ENCODE measurements at places on chromosomes 13 and 19.

- peak overlapping the region; percentile 52 for H3K4me3 ChIP-seq
- H3K36me3 ChIP-seq: no peaks in the 10 kb centered on the region
- peaks cover 86% of the 10 kb centered on the region for H3K27me3 ChIP-seq
- DNase-seq: no peak
These were observed 5.3 kb downstream of the TTYH1 start for GRCh38 chr19:54420383-54421168.

DNA sequence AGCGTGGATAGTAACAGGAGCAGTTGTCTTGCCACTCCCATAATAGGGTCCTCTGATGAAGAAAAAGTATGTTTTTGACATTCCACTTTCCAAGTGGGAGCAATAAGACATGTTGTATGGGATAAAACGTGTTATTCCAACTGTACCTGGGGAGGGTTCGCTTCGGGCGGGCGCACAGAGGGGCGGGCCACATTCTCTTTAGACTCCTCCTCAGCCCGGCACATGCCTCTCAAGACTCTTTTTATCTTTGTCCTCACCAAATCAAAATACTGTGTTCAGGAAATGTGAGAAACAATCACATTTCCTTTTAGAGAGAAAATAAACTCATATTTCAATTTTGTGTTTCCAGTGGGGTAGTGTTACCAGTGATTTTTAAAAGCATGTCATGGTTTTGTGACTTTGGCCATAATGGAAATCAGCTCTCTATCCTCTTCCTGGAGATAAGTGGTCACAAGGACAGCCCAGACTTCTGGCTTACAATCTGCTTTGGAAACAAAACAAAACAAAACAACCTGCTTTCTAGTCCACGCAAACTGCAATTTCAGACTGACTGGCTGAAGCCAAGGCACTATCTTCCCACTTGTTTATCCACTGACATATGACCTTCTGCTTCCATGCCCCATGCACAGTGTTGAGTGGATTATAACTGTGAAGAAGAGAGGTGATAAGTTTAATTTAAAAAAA lies 276.1 kb downstream of the NALCN start:
- H3K27me3 ChIP-seq: peaks cover 48% of the 10 kb centered on the region
- DNase-seq: no peak
- H3K36me3 ChIP-seq: no peaks in the 10 kb centered on the region
- H3K4me3 ChIP-seq: no peak overlapping the region
- peaks cover 6% of the 10 kb centered on the region for H3K4me1 ChIP-seq

DNA sequence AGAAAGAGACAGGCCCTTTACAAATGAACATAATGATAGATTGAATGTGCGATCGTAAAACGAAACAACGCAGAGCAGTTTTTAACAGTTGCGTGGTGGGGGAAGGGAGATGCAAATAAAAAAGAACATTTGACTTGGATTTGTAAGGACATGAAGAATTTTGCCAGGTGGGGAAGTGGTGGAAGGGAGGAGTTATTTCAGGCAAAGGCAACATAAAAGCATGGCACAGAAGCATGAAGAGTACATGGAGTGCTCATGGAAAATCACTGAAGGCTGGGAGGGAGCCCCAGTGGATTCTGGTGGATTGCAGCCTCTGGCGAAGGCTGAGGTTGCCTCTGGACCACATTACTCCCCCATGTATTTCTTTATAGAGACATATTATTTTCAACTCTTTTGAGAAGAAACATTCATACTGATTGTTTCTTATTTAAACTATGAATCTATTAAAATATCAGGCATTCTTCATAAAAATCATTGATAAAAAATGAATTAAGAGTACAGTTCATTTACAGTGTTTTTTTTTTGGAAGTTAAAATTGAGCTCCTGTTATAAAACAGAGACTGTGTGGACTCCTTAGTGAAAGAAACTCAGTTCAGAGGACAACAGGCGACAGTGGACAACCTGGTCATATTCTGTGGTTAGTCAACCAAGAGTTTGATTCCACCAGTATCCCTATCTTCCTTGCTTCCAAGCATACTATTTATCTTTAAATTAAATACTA lies 57.5 kb downstream of the STARD13 start:
- no peak for DNase-seq
- H3K27ac ChIP-seq: no peak overlapping the region
- H3K36me3 ChIP-seq: peaks cover 18% of the 10 kb centered on the region

- H3K4me3 ChIP-seq: no peak overlapping the region
- peak; percentile 87 for DNase-seq
- peaks cover 62% of the 10 kb centered on the region for H3K27me3 ChIP-seq
- peaks cover 6% of the 10 kb centered on the region for H3K4me1 ChIP-seq
These were observed 7.1 kb upstream of the PDE4C start for GRCh38 chr19:18233224-18233825.

DNA sequence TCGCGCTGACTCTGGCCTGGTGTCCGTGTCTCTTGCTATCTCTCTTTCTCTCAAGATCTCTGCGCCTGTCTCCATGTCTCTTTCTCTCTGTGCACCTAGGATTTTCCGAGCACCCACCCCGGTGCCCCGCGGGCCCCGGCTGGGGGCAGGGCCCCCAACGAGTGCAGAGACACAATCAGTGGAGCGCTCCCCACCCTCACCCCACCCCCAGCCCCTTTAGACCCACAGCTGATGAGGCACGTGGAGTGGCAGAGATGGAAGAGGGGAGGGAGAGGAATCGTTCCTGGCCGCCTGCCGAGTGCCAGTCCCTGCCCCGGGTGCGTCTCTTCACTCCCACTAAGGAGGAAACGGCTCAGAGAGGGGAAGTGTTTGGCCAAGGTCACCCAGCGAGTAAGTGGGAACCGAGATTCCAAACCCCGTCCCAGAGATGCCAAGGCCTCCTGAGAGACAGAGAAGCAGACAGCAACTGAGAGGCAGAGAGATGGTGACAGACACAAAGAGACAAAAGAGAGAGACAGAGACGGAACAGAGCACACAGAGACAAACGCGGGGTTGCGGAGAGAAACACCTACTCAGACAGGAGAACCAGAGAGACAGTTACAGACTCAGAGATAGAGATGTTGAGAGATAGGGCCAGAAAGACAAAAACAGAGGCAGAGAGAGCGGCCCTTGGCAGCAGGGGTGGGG lies 626 bp upstream of the BCL3 start:
- peak overlapping the region; percentile 81 for H3K4me3 ChIP-seq
- DNase-seq: peak; percentile 65
- peaks cover 38% of the 10 kb centered on the region for H3K4me1 ChIP-seq
- peaks cover 4% of the 10 kb centered on the region for H3K27me3 ChIP-seq
- peak overlapping the region; percentile 96 for H3K27ac ChIP-seq

GRCh38 chr13:40787062-40787461 lies 2.3 kb upstream of the SLC25A15 start:
- H3K4me3 ChIP-seq: peak overlapping the region; percentile 24
- peaks cover 7% of the 10 kb centered on the region for H3K4me1 ChIP-seq
- no peaks in the 10 kb centered on the region for H3K27me3 ChIP-seq
- H3K36me3 ChIP-seq: peaks cover under 1% of the 10 kb centered on the region
- no peak for DNase-seq

- H3K36me3 ChIP-seq: no peaks in the 10 kb centered on the region
- H3K27ac ChIP-seq: no peak overlapping the region
- no peak for DNase-seq
- no peaks in the 10 kb centered on the region for H3K4me1 ChIP-seq
- no peaks in the 10 kb centered on the region for H3K27me3 ChIP-seq
These were observed 41.4 kb downstream of the SLC7A9 start for GRCh38 chr19:32828139-32828538.

- no peak for DNase-seq
- H3K4me3 ChIP-seq: no peak overlapping the region
- peaks cover 23% of the 10 kb centered on the region for H3K36me3 ChIP-seq
- H3K27ac ChIP-seq: no peak overlapping the region
- H3K27me3 ChIP-seq: no peaks in the 10 kb centered on the region
- peaks cover 44% of the 10 kb centered on the region for H3K4me1 ChIP-seq
These were observed 5.6 kb downstream of the SAFB start for GRCh38 chr19:5628461-5628860.

DNA sequence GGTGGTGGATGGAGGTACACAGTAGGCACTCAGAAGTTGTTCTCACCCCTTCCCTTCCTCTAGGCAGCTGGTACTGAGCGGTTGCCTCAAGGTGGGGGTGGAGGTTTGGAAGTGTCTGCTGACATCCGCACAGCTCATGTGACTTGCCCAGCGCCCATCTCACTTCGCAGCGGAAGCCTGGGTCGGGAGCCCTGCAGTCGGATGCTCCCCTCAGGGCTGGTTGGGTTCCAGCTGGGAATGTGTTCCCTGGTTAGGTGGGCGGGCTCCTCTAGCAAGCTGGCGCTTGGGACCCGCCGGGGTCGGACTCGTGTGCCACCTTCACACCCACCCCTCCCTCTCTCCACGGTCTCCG lies 10.2 kb downstream of the PPP1R37 start:
- H3K36me3 ChIP-seq: no peaks in the 10 kb centered on the region
- DNase-seq: no peak
- no peak overlapping the region for H3K27ac ChIP-seq
- peaks cover 40% of the 10 kb centered on the region for H3K4me1 ChIP-seq
- no peak overlapping the region for H3K4me3 ChIP-seq

- peaks cover 7% of the 10 kb centered on the region for H3K4me1 ChIP-seq
- no peaks in the 10 kb centered on the region for H3K36me3 ChIP-seq
- DNase-seq: no peak
- H3K27ac ChIP-seq: no peak overlapping the region
- no peaks in the 10 kb centered on the region for H3K27me3 ChIP-seq
- no peak overlapping the region for H3K4me3 ChIP-seq
These were observed 92.0 kb upstream of the SPATA13 start for GRCh38 chr13:24068472-24068871.

DNA sequence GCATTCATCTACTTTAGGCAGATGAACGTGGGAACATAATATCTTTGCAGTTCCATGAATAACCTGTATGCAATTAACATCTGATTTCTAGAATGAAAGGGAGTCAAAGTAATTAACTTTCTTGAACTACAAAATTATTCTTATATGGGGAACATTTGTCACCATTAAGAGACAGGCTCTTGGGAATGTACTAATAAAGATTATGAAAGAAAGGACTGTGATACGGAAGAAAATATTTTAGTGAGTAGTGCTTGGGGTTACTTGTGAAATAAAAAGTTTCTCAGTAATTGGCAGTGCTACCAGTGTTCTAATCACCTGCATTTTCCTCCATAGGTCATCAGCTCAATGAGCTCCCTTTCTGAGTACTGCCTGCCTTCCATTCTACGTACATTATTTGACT lies 85.4 kb downstream of the FRY start:
- no peak overlapping the region for H3K27ac ChIP-seq
- no peak for DNase-seq
- H3K4me1 ChIP-seq: peaks cover 21% of the 10 kb centered on the region
- H3K4me3 ChIP-seq: no peak overlapping the region

- peaks cover 4% of the 10 kb centered on the region for H3K4me1 ChIP-seq
- H3K27me3 ChIP-seq: no peaks in the 10 kb centered on the region
- H3K27ac ChIP-seq: no peak overlapping the region
- H3K4me3 ChIP-seq: no peak overlapping the region
These were observed 886.7 kb upstream of the PCDH20 start for GRCh38 chr13:62302341-62302740.

- no peaks in the 10 kb centered on the region for H3K36me3 ChIP-seq
- peaks cover 2% of the 10 kb centered on the region for H3K4me1 ChIP-seq
These were observed 4.5 kb upstream of the ZNF175 start for GRCh38 chr19:51566489-51567100.

DNA sequence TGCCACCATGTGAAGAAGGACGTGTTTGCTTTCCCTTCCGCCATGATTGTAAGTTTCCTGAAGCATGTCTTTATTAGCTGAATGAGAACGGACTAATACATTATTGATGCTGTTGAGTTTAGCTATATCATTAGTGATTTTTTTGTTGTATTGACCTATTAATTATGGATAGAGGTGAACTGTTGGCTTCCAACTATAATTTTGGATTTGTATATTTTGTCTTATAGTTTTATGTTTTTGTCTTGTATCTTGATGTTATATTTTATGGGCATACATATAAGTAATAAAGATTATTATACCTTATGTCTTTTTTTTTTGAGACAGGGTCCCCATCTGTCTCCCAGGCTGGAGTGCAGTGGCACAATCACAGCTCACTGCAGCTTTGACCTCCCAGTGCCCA lies 45.6 kb downstream of the ZNF627 start:
- no peak overlapping the region for H3K27ac ChIP-seq
- H3K27me3 ChIP-seq: no peaks in the 10 kb centered on the region
- H3K4me1 ChIP-seq: no peaks in the 10 kb centered on the region
- DNase-seq: no peak

DNA sequence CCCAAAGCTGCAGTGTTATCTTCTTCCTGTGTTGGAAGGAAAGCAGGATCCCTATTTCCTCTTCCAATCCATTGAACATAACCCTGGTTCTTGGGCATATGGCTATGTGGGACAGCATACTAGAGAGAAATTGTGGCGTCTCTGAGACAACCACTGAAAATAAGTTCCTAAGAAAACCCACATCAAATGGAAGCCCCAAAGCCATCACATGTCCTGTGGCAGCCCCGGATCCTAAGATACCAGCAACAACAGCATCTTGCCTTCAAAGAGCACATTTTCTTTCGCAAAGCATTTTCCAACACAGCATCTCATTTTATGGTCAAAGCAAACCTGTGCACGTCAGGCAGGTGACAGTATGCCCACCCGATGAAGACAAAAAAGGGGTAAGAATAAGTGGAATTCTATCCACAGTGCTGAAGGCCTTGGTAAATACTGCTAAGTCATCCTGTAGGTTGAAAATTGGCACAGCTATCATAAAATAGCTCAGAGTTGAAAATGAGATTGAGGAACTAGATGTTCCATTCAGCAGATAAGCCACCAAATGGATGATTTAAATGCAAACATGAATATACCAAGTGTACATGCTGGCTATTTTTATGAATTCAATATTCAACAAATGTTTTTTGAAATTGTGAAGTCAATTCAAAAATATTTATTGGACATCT lies 232.2 kb downstream of the DLEU7 start:
- peaks cover 3% of the 10 kb centered on the region for H3K27me3 ChIP-seq
- H3K4me3 ChIP-seq: no peak overlapping the region
- H3K27ac ChIP-seq: no peak overlapping the region
- DNase-seq: no peak

- DNase-seq: no peak
- H3K27me3 ChIP-seq: peaks cover 11% of the 10 kb centered on the region
- H3K4me3 ChIP-seq: no peak overlapping the region
- H3K36me3 ChIP-seq: no peaks in the 10 kb centered on the region
- peaks cover 2% of the 10 kb centered on the region for H3K4me1 ChIP-seq
- no peak overlapping the region for H3K27ac ChIP-seq
These were observed 80.1 kb downstream of the CYSLTR2 start for GRCh38 chr13:48733739-48734335.

DNA sequence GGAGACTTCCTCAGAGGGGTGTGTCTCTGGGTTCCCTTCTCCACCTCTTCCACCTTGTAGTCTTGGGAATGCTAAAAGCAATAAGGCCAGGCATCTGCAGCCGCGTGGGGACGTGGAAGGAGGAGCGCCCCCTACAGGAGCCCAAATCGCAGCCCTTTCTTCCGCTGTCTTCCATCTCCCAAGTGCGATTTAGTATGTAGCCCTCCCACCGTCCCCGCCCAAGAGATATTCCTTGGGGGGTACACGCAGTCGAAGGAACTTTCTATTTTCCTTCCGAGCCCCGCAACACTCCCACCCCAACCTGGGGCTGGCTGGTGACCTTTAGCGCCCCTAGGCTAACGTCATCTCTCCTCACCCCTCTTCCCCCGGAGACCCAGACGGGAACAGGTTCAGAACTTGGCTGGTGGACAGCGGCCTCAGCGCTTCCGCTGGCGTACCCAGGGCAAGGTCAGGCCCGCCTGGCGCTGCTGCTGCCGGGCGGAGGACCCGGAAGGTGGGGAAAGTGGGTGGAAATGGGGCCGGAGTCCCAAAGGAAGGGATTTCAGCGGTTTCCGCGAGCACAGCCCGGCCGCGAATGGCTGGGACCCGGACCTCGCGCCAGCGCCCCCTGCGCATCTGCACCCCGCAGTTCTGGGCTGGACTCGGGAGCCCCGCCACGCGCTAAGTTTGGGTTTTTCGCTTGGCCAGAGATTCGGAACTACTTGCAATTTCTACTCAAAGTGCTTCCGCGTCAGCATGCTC lies 2.1 kb upstream of the PCDH8 start:
- H3K27ac ChIP-seq: peak overlapping the region; percentile 94
- peaks cover 36% of the 10 kb centered on the region for H3K4me1 ChIP-seq
- peak overlapping the region; percentile 88 for H3K4me3 ChIP-seq
- peak; percentile 85 for DNase-seq
